ENCODE measurements at places on chromosomes 1 and 21. TPM values are rescaled to one million over a fixed set of nuclear protein-coding genes. Genes with fewer than 3 reads are reported as not detected.

DNA sequence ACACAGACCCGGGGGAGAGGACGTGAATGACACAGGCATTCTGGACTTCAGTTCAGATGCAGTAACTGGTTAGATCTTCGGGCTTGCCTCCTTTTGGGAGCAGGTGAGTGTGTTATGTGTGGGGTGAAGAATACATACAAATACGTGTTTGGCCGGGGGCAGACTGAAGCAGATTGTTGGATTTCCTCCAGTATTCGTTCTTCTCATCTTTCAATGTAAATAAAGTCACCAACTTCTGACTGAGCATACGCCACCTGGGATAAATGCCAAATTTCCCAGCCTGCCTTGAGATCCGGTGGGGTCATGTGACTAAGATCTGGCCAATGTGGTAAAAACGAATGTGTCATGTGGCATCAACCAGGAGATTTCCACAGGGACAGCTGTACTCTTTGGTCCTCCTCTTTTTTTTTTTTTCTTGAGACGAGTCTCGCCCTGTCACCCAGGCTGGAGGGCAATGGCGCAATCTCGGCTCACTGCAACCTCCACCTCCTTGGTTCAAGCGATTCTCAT lies 189.8 kb downstream of the RGS7 start:
- no peak for DNase-seq

GRCh38 chr1:200260597-200261335 lies 149.1 kb downstream of the ZNF281 start:
- no peak for DNase-seq

- no peak for DNase-seq
These were observed 116.7 kb downstream of the DMRTB1 start for GRCh38 chr1:53575955-53576320.

- DNase-seq = no peak
These were observed 19.7 kb upstream of the ABCG1 start for GRCh38 chr21:42198929-42199867.

- no peak for DNase-seq
These were observed 9.8 kb upstream of the CSF3R start for GRCh38 chr1:36492491-36492890.

- DNase-seq = no peak
These were observed 317.6 kb downstream of the DPYD start for GRCh38 chr1:97603218-97603617.

DNA sequence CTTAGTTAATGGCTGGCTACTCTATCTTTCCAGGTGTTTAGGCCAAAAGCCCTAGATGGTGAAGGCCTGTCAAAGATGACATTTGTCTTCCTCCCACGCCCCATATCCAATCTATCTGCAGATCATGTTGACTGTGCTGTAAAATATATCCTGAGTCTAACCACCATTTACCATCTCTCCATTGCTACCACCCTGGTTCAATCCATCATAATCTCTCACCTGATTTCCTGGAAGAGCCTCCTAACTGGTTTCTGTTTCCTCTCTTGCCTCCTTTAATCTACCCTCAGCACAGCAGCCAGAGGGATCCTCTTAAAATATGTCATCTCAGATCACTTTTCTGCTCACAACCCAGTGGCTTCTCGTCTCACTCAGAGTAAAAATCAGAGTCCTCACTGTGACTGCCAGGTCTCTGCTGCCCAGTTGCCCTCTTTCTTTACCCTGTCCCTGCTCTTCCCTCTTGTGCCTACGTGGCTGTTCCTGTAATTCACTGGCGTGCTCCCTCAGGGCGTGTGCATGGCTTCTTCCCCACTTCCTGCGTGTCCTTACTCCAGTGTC lies 17.8 kb downstream of the TMEM50A start:
- DNase-seq = no peak

DNA sequence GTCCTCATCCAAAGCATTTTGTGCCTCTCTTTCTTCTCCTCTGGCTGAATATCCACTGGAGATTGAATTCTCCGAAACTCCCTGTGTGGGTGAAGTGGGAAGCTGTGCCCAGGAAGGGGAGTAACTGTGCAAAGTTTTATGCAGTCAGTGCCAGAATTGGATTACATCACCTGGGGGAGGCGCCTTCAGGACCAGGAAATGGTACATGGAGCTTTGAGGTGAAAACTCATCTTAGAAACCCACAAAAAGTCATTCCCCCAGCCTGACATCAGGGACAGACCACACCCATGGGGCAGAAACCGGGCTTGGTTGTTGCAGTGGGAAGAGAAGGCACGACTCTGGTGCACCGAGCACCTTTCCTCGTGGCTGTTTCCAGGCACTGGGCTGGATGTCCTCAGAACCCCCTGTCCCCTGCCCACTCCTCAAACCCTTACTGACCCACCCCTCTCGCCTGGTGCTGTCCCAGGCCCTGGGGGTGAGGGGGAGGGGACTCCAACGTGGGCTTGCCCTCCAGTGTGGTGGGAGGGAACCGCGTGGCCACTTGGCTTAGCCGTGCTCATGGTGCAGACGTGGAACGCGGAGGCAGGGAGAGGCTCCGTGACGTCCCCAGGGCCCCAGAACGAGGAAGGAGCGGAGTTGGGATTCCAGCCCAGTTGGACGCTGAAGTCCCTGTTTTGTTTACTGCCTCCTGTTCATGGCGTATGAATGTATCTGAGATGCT lies 15.7 kb downstream of the TFF3 start:
- DNase-seq = no peak

- no peak for DNase-seq
These were observed 27.3 kb upstream of the ZNF496 start for GRCh38 chr1:247358920-247359319.

DNA sequence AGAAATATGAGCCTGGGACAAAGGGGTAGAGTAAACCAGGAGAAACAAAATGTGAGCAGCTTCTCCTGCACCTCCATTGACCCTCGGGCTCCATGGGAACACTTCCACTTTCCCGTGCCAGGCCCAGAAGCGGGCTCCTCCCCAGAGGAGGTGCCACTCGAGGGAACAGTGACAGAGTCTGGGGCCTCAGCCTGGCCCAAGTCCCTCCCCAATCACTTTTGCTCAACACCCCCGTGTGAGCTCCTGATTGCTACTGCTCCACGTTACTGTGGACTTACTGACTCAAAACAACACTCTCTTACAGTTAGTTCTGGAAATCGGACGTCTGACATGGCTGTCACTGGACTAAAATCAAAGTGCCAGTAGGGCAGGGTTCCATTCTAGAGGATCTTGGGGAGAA lies 17.7 kb upstream of the KLHDC7A start:
- DNase-seq = peak; percentile 76

The SPATA46 gene
- total RNA-seq = not detected

The SLC45A1 gene
- total RNA-seq = not detected

The VWA5B1 gene
- not detected for total RNA-seq
